Fibroblast of the conjunctiva (primary cell): ENCODE measurements at places on chromosomes 11 and 22.

DNA sequence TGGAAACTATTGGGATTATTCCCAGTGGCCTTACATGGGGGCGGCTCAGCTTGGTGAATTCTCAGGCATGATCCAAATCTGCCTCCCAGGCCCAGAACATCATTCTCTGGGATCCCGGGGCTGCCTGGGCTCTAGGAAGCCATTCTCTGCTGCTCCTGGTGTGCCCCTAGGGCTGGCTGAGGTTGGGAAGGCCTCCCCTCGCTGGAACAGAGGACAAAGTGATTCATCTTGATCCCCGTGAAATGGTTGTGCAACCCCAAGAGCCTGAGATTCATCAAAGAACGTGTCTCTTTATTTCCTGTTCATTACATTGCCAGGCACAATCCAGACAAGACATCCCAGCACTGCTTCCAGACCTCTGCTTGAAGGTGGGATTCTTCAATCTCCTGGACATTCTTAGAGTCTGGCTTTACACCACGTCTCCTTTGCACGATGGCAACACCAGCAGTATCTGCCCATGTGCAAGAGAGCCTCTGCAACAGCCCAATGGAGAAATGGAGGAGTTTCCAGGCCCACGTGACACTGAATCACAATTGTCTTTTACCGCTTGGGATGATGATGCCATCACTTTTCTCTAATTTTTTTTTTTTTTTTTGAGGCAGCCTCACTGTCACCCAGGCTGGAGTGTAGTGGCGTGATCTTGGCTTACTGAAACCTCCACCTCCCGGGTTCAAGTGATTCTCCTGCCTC, 52.3 kb downstream of the TST start:
- DNase-seq = no peak

GRCh38 chr11:45146072-45147016, at the start of gene PRDM11:
Gene PRDM11 (plus strand): TSS chr11:45146639. CDS start chr11:45181767, 35,128 bp downstream.
- peak; percentile 49 for DNase-seq

- no peak for DNase-seq
These were observed 27.3 kb downstream of the FAM118A start for GRCh38 chr22:45336971-45337431.

DNA sequence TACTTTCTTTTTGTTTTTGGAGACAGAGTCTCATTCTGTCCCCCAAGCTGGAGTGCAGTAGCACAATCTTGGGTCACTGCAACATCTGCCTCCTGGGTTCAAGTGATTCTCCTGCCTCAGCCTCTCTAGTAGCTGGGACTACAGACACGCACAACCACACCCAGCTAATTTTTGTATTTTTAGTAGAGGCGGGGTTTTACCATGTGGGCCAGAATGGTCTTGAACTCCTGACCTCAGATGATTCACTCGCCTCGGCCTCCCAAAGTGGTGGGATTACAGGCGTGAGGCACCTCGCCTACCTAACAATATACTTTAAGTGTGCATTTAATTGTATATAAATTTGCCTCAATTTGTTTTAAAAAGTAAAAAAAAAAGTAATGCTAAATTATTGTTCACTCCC, 38.4 kb downstream of the GRK3 start:
- no peak for DNase-seq

- DNase-seq = no peak
These were observed 147.6 kb downstream of the SPATA19 start for GRCh38 chr11:133697603-133698180.

DNA sequence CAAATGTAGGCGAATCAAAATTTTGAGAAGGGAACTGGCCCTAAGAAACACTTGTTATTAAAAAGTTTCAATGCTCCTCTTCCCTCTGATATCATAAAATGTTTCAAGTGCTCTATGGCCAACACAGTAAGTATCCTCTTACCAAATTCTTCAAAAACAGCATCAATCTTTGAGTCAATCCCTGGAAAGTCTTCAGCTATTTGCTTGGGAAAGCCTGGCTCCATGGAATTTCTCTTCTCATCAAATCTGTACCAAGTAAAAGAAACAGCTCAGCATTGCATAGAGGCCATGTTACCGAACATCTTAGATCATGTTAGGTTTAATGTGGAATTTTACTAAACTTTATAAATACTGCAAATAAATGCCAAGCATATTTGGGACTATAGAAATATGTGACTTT, 6.3 kb downstream of the MMP3 start:
- no peak for DNase-seq

GRCh38 chr22:25085156-25085555, 114.5 kb upstream of the CRYBB3 start:
- DNase-seq = no peak

DNA sequence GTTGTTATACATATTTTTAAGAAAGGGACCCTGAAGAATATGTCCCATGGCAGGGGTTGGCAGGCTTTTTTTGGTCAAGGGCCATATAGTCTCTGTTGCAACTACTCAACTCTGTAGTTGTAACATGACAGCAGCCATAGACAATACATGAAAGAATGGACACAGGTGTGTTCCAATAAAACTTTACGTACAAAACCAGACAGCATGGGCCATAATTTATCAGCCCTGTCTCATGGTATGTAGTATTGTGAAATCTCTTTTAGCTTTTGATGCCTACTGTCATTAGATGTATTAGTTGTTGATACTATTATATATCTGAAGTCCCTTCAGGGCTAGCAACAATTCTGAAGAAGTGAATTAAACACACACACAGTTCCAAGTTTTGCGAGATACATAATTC, 2.6 kb downstream of the ZBED5 start:
- DNase-seq = no peak

DNA sequence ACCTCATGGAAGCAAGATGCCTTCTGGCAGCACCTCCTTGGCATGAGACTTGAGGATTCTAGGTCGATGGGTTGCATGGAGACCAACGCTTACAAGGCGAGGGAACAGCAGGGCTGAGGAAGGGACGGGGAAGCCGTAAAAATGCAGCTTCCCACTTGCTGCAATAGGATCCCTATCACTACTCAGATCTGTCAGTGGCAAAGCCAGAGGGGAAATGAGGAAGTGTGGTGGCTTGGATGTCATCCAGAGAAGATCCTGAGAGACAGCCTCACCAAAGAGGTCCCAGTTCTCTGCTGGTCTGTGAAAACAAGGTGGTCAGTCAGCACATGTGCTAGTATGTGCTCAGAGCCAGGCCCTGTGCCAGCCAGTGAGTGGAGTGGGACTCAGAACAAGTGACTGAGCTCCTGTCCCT, 22.2 kb downstream of the CYB5R2 start:
- no peak for DNase-seq

GRCh38 chr11:1336836-1337646, 27.6 kb upstream of the TOLLIP start:
- DNase-seq = no peak

GRCh38 chr22:19959587-19960490, 18.2 kb upstream of the TXNRD2 start:
- no peak for DNase-seq

DNA sequence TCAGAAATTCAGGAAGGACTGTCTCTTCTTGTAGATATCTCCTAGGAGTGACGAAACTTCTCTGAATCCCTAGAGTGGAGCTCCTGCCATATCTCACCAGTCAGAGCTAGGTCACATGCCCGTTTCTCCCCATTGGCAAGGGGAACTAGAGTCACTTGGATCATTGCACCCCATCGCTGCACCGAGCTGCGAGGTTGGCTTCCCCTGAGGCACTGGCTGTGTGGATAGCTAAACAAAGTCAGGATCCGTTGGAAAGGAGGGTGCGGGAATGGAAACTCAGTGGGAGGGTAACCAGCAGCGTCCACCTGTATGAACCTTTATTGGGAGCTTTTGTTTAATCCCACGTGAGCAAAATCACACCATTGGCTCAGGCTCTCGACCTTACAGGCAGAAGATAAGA, 283.8 kb downstream of the BRD1 start:
- DNase-seq = no peak

DNA sequence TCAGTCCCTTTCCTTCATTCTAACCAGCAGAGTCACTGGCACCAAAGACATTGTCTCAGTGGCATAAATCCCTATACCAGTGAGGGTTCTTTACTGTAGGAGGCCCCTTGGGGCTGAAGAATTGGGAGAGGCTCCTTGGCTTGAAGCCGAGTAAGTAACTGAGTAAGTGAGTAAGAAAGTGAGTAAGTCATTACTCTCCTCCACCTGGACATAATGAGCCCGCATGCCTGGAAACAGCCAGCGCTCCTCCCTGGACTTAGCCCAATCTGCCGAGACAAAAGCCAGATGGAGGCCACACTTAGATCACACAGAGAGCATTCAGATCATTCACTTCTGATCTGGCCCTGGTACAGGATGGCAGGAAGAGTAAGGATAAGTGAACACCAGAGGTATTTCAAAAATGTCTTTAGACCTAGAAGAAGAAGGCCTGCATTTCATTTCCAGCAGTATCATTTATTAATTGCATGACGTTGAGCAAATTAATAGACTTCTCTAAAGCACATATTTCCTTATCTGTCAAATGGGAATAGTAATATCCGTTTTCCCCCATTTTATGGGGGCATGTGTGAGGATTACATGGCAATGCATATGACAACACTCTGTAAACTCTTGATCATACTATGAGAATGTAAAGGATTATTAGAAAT, 8.2 kb upstream of the MICAL3 start:
- DNase-seq = no peak

DNA sequence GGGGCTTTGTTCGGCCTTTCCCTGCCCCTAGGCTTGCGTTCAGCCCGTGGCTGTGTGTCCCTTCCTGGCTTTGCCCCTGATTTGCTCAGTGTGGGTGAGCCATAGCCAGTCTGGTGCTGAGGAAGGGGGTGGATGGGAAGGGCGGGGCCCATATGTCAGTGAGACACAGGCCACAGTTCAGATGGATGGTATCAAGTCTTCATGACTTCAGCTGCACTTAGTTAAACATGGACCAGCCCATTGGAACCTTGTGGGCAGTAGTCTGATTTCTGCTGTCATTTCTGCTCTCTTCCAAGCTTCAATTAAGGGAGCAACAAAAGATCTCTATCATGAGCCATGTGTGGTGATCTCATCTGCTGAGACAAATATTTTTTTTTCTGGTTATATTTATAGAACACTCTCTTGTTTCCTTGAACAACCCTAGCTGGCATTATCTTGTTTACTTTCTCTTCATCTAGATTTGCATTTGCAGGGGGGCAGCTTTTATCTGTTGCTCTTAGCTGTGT, 21.6 kb upstream of the PEX26 start:
- DNase-seq = peak; percentile 46

GRCh38 chr11:114054806-114055205, 4.7 kb upstream of the ZBTB16 start:
- DNase-seq = no peak

DNA sequence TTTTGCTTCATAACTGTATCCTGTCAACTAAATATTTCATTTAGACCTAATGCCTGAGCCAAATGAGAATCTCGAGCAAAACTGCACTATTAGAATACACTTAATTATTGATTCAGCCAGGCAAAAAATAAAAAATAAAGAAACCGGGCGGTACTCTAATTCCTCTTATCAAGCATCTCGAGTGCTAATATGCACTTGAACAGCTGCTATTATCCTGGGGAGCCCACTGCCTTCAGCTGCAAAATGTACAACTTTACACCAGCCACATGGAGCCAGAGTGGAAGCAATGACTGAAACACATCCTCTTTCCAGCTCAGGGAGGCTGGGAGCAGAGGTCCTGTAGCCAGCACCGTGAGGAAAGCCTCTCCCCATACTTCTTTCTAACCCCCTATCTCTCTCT, 390.0 kb upstream of the CADM1 start:
- DNase-seq = no peak

DNA sequence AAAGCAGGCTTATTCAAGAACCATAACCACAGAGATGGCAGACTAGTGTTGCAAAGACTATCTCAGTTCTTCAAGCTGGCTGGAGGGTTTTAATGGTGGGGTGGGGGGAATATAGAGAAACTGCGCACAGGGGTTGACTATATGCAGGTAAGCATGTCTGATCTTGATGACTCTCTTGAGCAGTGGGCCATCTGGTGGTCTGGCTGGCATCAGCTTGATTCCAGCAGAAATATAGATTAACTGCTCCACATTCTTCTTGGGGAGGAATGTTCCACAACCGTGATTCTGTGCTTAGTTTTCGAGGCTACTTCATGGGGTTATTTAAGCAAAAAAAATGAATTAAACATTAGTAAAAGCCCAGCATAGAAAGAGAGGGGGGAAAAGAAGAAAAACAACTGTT, 158.8 kb upstream of the PGR start:
- no peak for DNase-seq

DNA sequence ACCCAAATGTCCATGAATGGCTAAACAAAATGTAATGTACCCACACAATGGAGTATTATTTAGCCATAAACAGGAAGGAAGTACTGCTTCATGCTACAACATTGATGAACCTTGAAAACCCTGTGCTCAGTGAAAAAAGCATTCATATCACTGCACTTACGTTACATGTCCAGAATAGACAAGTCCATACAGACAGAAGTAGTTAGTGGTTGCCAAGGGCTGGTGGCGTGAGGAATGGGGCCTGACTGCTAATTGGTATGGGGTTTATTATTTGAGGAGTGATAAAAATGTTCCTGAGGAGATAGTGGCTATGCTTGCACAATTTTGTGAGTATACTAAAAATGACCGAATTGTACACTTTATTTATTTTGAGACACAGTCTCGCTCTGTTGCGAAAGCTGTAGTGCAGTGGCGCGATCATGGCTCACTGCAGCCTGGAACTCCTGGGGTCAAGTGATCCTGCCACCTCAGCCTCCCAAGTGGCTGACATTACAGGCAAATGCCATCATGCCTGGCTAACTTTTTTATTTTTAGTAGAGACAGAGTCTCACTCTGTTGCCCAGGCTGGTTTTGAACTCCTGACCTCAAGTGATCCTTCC, 7.7 kb upstream of the SYVN1 start:
- DNase-seq = no peak

DNA sequence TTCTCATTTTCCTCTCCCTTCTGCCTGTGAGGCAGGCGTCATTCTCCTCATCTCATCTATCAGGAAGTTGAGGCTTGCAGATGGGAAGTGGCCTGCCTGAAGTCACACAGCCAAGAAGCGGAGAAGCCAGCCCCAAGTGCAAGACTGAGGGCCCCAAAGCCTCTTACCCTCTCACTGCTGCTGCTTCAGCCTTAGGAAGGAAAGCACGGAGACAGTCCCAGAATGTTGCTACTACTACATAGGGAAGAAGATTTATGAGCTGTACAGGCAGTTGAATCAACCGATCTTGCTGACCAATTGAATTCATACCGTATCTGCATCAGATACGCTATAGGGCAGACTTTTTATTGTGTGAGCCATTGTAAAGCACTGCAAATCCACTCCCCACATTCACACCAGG, 89.0 kb downstream of the CWC15 start:
- no peak for DNase-seq

GRCh38 chr11:76615950-76616349, 54.6 kb downstream of the LRRC32 start:
- DNase-seq = peak; percentile 66

DNA sequence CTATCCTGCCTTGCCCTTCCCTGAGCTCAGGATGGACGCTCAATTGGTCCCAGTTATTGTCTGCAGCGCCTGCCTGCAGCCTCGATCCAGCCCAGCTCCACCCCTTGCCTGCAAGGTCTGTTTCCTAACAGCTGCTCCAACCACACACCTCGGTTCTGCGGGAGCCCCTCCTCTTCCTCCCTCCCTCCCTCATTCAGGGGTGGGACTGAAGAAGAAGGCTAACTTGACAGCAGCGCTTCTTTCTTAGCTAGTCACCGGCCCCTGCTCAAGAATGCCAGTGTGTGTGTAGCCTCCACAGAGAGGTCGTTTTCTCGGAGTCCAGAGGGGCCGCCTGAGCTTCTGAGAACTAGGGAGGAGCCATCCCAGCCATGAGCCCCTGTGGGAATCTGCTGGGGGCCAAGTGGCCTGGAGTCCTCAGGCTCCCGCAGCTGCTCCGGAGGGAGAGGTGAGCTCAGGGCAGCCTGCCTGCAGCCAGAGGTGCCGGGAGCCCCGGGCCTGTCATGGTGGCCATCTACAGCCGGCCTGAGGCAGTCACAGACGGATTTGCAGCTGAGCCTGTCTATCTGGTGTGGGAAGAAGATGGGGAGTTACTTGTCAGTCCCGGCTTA, 36.1 kb downstream of the LIMK2 start:
- peak; percentile 78 for DNase-seq
